ENCODE measurements at places on chromosomes 2 and 18.

DNA sequence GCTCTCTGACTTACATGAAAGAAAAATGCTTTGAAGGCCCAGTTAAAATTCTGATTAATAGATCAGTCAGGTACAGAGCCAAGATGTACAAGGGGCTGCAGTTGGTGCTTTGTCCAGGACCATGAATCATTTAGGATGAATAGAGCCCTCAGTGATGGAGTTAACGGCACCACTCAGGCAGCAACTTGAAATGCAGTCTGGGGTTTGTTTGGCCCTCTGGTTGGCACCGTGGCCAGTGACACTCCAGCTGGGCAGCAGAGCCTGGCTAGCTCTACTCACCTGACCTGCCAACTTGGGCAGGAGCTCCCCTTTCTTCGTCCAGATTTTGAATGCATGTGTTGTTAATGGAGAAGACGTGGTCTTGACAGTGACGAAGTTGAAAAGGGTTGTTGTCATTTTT is 493.0 kb upstream of the ACVR2A start:
- no peak for DNase-seq

- no peak for DNase-seq
Measured at GRCh38 chr2:177075254-177075653, 137.3 kb upstream of the HNRNPA3 start.

DNA sequence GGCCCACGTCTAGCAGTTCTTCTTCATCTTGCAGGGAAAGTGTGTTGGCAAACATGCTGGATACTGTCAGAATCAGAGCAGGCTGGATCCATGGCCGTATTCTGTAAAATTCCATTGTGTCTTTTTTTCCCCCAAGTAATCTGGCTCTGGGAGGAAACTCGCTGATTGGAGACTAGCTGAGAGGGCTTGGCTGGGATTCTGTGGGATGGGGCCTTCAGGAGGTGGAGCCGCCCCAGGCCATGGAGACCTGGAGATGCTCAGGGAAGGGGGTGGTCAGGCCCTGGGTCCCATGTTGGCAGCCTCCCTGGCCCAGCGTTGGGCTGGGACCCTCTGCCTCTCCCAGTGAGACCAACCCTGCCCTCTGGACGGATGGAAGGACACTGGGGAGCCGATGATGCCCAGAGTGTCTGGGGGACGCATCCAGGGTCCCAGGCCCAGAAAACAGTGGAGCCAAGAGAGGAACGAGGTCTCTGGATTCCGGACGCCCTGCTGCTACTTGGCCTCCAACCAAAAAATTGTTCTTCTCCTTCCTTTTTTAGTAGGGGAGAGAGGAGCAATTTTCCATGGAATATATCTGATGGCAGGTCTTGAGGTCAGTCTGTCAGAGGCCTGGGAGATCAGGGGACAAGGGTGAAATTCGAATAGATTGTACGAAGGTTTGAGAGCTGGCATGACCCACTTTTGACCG is 114.5 kb downstream of the AGAP1 start:
- no peak for DNase-seq

GRCh38 chr2:109613081-109613921 is 465 bp downstream of the SEPTIN10 start:
- DNase-seq: no peak

- DNase-seq: no peak
Measured at GRCh38 chr18:74994502-74995418, 214.2 kb downstream of the PTGR3 start.

- no peak for DNase-seq
Measured at GRCh38 chr2:64462940-64463700, 9.2 kb downstream of the LGALSL start.
